ENCODE measurements at places on chromosomes 3 and 15. TPM values are rescaled to one million over a fixed set of nuclear protein-coding genes. Genes with fewer than 3 reads are reported as not detected.

Gene SERINC4
- 0.19 TPM for total RNA-seq

Gene SPESP1
- 1.1 TPM for total RNA-seq

Gene KCNMB3
- total RNA-seq, result 1.6 TPM

Gene GOLGA8T
- not detected for total RNA-seq

Gene RBP2
- not detected for total RNA-seq

Gene AGBL1
- total RNA-seq, result 0.19 TPM

Gene ADGRG7
- not detected for total RNA-seq

- H3K27ac ChIP-seq, result no peak overlapping the region
- no peak overlapping the region for H3K4me3 ChIP-seq
- no peaks in the 10 kb centered on the region for H3K27me3 ChIP-seq
- DNase-seq, result no peak
These were observed 19.3 kb downstream of the IFT80 start for GRCh38 chr3:160379628-160380214.

DNA sequence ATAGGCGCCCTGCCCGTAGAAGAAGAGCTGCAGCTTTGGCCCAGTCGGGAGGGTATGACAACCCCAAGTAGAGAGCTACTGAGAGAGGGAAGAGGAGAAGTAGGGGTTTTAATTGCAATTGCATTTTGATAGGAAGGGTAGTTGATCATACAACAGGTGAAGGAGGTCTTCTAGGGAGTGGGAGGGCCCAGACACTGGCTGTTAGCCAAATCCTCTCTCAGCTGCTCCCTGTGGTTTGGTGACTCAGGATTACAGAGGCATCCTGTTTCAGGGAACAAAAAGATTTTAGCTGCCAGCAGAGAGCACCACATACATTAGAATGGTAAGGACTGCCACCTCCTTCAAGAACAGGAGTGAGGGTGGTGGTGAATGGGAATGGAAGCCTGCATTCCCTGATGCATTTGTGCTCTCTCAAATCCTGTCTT, 408.9 kb upstream of the THBS1 start:
- H3K4me3 ChIP-seq, result no peak overlapping the region
- H3K27ac ChIP-seq, result peak overlapping the region; percentile 68
- H3K27me3 ChIP-seq, result no peaks in the 10 kb centered on the region
- peaks cover 10% of the 10 kb centered on the region for H3K4me1 ChIP-seq
- H3K36me3 ChIP-seq, result no peaks in the 10 kb centered on the region

- H3K4me3 ChIP-seq, result no peak overlapping the region
- H3K27me3 ChIP-seq, result no peaks in the 10 kb centered on the region
- no peak for DNase-seq
- H3K4me1 ChIP-seq, result peaks cover 11% of the 10 kb centered on the region
- peaks cover 21% of the 10 kb centered on the region for H3K36me3 ChIP-seq
- H3K27ac ChIP-seq, result no peak overlapping the region
These were observed 66.6 kb upstream of the PAQR5 start for GRCh38 chr15:69232144-69232543.

- no peaks in the 10 kb centered on the region for H3K4me1 ChIP-seq
- H3K27me3 ChIP-seq, result no peaks in the 10 kb centered on the region
- no peak overlapping the region for H3K4me3 ChIP-seq
- DNase-seq, result no peak
These were observed 353.2 kb upstream of the SOX2 start for GRCh38 chr3:181358562-181358961.

- no peaks in the 10 kb centered on the region for H3K36me3 ChIP-seq
- DNase-seq, result no peak
- H3K27me3 ChIP-seq, result no peaks in the 10 kb centered on the region
These were observed 94.2 kb downstream of the LIPC start for GRCh38 chr15:58525991-58526421.

- no peaks in the 10 kb centered on the region for H3K4me1 ChIP-seq
- DNase-seq, result no peak
- no peak overlapping the region for H3K27ac ChIP-seq
- no peaks in the 10 kb centered on the region for H3K36me3 ChIP-seq
- H3K4me3 ChIP-seq, result no peak overlapping the region
These were observed 158.4 kb upstream of the BCL6 start for GRCh38 chr3:187903697-187904096.
